ENCODE measurements at places on chromosomes 11 and 22.

- peak; percentile 22 for ATAC-seq
- H3K27me3 ChIP-seq, result peaks cover 26% of the 10 kb centered on the region
- no peak within 1 kb of the TSS for H3K4me3 ChIP-seq
These were observed at the start of gene DEUP1 for GRCh38 chr11:93330446-93330984. TSS of gene DEUP1 (plus strand) at chr11:93330742. CDS start at chr11:93332260, 1,518 bp downstream.

- no peak for ATAC-seq
- H3K27me3 ChIP-seq, result no peaks in the 10 kb centered on the region
- no peak overlapping the region for H3K4me3 ChIP-seq
- no peak overlapping the region for H3K27ac ChIP-seq
These were observed 277.4 kb downstream of the SOX6 start for GRCh38 chr11:16078936-16079335.

- no peaks in the 10 kb centered on the region for H3K36me3 ChIP-seq
- no peaks in the 10 kb centered on the region for H3K4me1 ChIP-seq
- no peak overlapping the region for H3K4me3 ChIP-seq
- no peak overlapping the region for H3K27ac ChIP-seq
These were observed 817.4 kb downstream of the BRD1 start for GRCh38 chr22:49010070-49010863.

- H3K4me1 ChIP-seq, result no peaks in the 10 kb centered on the region
- no peak for ATAC-seq
- no peak overlapping the region for H3K4me3 ChIP-seq
- H3K27ac ChIP-seq, result no peak overlapping the region
These were observed 70.2 kb downstream of the TP53I11 start for GRCh38 chr11:44880511-44880910.

GRCh38 chr22:46049726-46050450 lies 72.9 kb upstream of the WNT7B start:
- no peaks in the 10 kb centered on the region for H3K36me3 ChIP-seq
- no peaks in the 10 kb centered on the region for H3K27me3 ChIP-seq
- H3K4me3 ChIP-seq, result no peak overlapping the region
- H3K27ac ChIP-seq, result peak overlapping the region; percentile 93
- ATAC-seq, result no peak

DNA sequence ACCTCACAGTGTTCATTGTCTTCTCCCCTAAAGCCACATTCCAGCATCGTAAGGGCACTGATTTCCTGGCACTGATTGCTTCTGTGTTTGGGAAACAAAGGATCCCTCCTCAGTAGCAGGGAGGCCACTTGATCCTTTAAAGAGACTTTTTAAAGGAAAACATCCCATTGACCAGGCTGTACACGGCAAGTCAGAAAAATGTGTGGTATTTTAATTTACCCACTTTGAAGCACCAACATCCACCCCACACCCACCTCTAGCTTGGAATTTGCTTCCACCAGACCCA lies 364.9 kb downstream of the SHANK2 start:
- peaks cover 9% of the 10 kb centered on the region for H3K27me3 ChIP-seq
- no peak overlapping the region for H3K27ac ChIP-seq
- ATAC-seq, result no peak
- no peaks in the 10 kb centered on the region for H3K4me1 ChIP-seq

All from stimulated activated memory B cell treated with anti-CD40 and anti-IgM and Interleukin-4, amounts not matched to agents 10 μg/mL and 1 μg/mL and 100 μg/mL, for 72 hours (primary cell).